ENCODE measurements at places on chromosomes 7 and 10.
A peak's percentile ranks its signal among the peaks of the same experiment; 100 is the strongest.

DNA sequence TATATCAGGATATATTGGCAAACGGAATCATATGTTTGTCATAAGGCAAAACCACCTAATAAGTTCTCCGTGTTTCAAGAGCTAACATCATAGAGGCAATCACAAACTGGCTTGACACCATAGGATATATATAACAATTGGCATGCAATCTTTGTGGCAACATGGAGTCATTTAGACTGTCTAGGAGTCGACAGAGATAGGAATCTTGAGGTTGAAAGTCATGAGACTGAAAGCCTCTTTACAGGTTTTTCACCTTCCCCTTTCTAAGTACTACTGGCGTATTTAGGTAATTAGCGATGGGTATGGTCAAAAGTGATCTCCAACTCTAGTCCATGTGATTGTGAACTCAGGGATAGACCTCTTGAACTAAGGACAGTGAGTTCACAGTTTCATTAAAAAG is 63.7 kb downstream of the THSD7A start:
- no peak for DNase-seq

DNA sequence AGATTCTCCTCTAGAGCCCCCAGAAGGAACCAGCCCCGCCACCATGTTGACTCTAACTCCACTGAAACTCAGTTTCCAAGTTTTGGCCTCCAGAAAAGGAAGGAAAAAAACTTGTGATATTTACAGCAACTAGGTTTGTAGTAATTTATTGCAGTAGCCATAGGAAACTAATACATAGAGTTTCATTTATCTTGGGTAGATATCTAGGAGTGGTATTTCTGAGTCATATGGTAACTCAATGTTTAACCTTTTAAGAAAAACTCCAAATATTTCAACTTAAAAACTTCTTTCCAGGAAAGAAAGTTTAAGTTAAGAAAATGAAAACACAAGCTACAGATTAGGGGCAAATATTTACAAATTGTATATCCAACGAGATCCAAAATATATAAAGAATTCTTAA is 576.7 kb downstream of the KCNMA1 start:
- no peak for DNase-seq

- DNase-seq: no peak
Measured at GRCh38 chr7:13988731-13989125, 738 bp downstream of the ETV1 start.

DNA sequence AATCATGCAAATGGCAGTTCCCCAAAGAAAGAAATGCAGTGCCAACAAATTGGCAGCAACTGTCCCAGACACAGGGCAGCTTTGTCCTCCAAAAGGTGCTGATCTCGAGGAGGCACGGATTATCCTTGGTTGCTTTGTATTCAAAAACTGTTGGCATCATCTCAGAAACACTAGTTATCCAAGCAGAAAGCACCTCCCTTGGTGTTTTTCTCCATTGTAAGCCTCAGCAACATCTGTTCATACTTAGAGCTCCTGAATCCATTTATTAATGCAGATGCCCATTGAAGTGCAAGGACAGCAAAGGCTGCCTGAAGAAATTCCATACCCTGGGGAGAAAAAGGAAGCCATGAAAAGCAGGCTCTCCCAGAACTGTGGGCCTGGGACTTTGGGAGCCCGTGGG is 1.1 kb upstream of the NPS start:
- no peak for DNase-seq

DNA sequence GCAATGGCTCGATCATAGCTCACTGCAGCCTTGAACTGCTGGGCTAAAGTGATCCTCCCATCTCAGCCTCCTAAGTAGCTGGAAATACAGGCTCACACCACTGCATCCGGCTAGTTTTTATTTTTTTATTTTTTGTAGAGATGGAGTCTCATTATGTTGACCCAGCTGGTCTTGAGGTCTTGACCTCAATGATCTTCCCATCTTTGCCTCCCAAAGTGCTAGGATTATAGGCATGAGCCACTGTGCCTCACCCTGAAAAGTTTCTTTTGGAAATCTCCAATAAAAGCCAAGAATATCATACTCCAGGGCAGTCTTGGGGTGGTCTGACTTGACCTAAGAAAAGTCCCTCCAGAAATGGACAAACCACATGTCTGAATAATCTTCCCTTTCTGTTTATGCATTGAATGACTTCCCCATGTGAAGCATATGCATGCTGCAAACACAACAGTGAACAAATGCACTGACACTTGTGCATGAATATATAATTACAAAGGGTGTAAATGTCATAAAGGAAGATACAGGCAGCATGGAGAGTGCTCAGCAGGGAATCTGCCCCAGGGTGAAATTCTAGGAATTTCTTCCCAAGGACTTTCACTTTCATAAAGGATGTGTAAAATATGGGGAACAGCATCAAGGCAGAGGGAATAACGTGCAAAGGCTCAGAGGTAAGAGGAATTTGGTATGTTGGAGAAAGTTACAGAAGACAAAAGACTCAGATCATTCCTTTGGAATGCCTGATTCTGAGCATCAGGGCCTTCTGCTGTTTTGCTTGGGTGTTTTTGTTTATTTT is 142.4 kb upstream of the LYZL1 start:
- peak; percentile 33 for DNase-seq

DNA sequence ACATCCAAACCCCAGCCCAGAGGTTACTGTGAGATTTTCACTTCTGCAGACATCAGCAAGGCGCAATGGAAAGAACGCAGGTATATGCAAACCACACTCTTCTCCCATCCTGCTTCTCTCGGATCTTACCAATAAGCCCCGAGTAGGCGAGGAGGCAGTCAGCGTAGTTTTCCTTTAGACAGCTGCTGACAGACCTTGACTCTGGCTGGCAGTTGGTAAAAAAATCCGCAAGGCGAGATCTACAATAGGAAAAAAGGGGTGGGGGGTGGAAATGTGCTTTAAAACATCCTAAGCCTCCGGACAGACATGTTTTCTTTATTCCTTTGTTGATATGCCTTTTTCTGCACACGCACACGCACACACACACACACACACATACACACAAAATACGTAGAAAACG is 176.5 kb downstream of the GFRA1 start:
- DNase-seq: no peak

GRCh38 chr10:12381536-12382156 is 32.3 kb downstream of the CAMK1D start:
- no peak for DNase-seq

DNA sequence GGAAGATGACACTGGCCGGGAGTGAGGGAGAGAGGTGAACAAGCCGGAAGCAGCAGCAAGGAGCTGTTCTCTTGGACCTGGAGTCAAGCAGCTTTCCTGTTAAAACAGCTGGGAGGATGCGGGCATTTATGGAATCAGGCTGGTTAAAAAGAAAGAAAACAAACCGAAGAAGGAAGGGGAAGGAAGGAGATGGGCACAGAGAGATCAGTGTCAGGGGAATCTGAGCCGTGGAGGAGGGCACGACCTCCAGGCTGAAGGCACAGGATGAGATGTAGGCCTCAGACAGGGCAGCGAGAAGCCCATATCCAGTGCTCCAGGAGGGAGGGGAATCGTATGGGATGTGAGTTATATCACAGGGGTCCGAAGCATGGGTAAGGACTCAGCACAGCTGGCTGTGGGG is 105.9 kb upstream of the RHEB start:
- no peak for DNase-seq

GRCh38 chr7:37920305-37920848 is at the start of gene EPDR1:
EPDR1 (plus strand) TSS chr7:37920640; CDS start chr7:37920940, 300 bp downstream.
- DNase-seq: no peak

DNA sequence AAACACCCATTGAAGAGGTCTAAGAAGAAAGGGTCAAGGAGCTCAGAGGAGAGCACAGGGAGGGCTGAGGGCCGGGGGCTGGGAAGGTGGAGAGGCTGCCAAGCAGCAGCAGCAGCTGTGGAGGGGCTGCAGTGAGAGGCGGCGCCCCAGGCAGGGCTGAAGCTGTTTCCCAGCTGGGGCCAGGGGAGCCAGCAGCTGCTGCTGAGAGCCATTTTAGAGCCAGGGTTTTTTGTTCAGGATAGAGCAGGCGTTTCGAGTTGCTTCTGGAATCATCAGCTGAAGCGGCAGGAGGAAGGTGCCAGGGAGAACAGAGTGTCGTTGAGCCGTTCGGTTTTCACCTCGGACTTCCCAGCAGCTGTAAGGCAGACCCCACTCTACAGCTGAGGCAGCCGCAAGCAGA is 62.7 kb downstream of the LANCL2 start:
- no peak for DNase-seq

- no peak for DNase-seq
Measured at GRCh38 chr10:117163954-117164548, 26.0 kb upstream of the VAX1 start.

GRCh38 chr7:105438254-105438653 is 49.5 kb upstream of the SRPK2 start:
- no peak for DNase-seq

DNA sequence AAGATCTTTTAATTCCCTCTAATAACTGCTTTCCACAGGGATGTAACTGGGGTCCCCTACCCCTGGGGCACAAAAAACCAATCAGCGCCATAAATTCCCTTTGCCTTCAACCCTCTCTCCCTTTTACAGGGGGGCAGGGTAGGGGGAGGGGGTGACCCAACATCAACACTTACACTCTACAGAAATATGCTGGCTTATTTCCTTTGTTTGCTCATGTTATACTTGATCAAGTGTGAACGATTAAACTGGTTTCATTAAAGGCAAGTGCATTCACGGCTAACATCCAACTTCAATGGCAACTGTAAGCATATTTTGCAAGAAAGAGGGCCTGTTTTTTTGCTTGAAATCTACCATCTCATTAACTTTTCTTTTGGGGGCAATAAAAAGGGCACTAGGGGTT is 2.9 kb downstream of the CTBP2 start:
- peak; percentile 23 for DNase-seq

DNA sequence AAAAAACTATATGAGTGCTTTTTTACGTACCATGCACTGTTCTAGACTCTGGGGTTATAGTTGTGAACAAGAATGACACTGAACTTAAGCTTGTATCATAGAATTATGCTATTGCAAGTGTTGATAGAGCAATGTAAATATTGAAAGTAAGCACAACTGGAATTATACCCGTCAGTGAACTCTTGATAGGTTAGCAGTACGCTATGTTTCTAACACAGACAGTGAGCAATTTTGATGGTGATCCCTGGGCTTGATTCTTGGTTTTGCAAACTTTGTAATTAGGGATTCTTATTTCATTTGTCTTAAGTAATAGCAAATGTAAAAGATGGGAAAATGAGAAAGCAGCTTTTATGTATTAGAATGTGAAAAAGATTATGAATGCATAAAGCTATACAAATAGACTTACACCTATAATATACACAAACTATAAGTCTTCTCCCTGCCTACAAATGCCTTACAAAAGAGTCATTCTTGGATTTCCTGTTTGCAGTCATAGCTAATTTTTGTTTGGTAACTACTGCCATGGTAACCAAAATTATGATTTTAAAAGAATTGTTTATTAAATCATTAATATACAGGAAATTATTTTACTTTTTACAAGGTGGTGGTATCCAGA is 6.7 kb downstream of the TES start:
- no peak for DNase-seq

GRCh38 chr7:77329466-77330168 is 86.5 kb downstream of the GSAP start:
- DNase-seq: no peak

GRCh38 chr7:63113713-63114285 is 884.9 kb upstream of the ZNF722 start:
- DNase-seq: no peak

GRCh38 chr7:151790095-151790829 is 86.7 kb downstream of the PRKAG2 start:
- DNase-seq: no peak

DNA sequence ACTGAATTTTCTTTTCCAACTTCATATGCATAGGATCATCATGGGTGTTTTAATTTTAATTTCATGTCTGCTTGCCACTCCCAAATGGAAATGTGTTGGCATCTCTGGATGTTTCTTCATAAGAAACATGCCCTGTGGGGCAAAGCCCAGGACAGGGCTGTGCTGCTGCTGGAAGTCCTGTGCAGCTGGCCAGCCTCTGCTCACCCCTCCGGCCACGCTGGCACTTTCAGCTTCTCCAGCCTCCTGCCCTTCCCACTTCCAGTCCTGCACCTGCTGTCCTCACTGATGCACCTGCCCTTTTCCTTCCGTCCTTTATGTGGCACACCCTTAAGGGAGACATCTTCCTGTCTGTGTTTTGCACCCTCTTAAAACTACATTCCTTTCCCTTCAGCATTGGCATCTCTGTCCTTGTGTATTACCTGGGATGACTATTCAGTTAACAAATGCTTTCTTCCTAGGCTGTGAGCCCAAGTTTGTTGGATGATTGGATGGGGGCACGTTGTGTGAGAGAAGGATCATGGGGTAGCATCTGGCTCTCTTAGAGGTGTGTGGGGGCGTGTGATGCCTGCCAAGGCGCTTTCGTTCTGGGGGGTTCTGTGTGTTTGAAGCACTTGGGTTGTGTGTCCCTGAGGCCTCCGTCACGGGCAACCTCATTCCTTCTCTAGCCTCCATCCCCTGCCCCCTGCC is 56.8 kb downstream of the TCF7L2 start:
- no peak for DNase-seq

GRCh38 chr7:31744294-31744874 is 57.4 kb downstream of the PPP1R17 start:
- DNase-seq: peak; percentile 85

DNA sequence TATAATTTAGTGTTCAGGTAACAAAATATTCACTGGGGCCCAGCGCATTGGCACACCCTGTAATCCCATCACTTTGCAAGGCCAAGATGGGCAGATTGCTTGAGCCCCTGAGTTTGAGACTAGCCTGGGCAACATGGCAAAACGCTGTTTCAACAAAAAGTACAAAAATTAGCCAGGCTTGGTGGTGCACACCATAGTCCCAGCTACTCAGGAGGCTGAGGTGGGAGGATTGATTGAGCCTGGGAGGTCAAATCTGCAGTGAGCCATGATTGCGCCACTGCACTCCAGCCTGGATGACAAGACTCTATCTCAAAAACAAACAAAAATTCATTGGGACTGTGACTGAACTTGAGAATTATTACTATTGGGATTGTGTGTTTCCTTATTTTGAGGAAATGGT is 40.4 kb upstream of the TRUB1 start:
- DNase-seq: no peak

GRCh38 chr10:10911471-10911921 is 106.2 kb upstream of the CELF2 start:
- DNase-seq: peak; percentile 59

GRCh38 chr10:119310806-119311205 is 103.4 kb downstream of the GRK5 start:
- DNase-seq: no peak

GRCh38 chr10:21427804-21428481 is 97.5 kb downstream of the SKIDA1 start:
- DNase-seq: no peak

GRCh38 chr10:100174699-100175677 is 10.8 kb downstream of the ERLIN1 start:
- DNase-seq: no peak

DNA sequence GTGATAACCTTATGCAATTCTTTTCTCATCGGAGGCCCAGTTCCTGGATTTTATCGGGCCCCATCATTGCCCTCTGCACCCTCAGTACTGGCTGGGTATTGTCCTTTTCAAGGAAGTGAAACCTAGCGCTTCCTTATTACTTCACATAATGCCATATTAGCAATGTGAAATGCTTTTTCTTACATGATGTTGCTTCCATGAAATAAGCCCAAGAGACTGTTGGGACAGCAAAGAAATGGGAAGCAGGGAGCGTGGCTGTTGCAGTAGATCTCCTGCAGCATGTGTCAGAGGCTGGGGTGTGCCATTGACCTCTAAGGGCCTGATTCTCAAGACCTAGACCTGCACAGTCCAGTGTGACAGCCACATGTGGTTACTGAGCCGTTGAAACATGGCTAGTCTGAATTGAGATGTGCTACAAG is 8.1 kb downstream of the CHN2 start:
- DNase-seq: no peak

GRCh38 chr10:66752714-66753113 is 173.1 kb upstream of the LRRTM3 start:
- DNase-seq: no peak

Measured in T47D (cell line).